GM04503 (cell line): ENCODE measurements at places on chromosomes 3 and 15.

DNA sequence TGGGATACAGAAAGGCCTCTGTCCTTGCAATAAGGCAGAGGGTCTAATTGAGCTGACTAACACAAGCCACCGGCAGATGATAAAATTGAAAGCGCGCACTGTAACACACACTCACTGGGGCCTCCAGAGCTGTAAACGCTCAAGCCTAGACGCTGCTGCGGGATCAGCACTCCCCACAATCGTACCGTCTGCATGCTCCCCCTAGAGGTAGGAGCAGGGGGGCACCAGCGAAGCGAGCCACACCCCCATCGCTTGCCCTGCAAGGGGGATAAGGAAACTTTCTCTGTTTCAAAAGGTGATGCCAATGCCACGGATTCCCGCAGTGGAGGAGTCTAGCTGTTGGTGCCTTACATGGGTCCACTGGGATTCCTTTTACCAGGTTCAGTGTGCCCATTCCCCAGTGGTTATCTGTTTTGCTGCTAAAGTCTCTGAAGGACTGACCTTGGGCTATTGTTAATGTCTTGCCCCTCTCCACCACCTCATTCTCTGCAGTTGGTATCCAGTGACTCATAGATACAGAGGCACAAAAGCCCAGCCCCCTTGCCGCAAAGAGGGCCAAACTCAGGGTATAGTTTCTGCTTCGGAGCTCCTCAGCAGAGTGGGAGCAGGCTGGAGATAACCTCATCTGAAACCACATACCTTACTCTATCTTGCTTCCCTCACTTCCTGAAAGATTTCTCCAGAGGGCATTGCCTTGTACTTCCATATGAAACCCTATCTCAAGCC lies 139.3 kb upstream of the KBTBD8 start:
- no peak for DNase-seq

GRCh38 chr15:55250941-55251340 lies 38.7 kb downstream of the RAB27A start:
- DNase-seq: no peak

GRCh38 chr3:127753898-127754410 lies 68.4 kb downstream of the MGLL start:
- no peak for DNase-seq

DNA sequence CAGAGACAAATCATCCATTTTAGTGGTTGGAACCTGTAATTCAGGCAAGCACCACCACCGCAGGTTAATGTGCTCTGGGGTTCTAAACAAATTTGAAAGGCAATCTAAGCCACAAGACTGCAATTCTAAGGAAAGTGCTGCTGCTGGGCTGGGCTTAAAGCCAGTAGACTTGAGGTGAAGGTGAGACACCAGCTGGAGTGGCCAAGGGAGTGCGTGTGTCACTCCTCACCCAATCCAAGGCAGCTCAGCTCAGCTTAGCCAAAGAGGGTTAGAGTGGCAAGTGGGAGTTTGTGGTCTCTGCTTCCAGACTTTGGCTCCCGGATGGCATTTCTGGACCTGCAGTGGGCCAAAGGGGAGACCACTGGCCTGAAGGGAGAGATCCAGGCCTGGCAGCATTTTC lies 1655.6 kb downstream of the SI start:
- no peak for DNase-seq

DNA sequence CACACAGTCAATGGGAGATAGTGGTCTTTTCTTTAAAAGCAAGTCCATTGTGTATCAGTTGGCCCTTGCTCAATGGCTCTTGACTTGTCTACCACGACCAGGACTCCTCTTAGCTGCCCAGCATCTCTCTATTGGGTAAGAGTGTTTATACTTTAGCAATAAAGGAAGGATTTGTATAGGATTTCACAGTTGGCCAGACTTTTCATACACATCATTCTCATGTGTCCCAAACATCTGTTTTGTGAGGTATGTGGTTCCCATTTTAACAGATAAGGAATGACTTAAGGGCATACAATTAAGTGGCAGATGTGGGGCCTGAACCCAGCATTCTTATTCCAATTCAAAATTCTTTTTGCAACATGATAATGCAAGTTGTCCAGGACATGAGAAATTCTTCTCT lies 191.5 kb downstream of the CHST2 start:
- DNase-seq: no peak

GRCh38 chr3:183260167-183260904 lies 7.3 kb downstream of the B3GNT5 start:
- no peak for DNase-seq

DNA sequence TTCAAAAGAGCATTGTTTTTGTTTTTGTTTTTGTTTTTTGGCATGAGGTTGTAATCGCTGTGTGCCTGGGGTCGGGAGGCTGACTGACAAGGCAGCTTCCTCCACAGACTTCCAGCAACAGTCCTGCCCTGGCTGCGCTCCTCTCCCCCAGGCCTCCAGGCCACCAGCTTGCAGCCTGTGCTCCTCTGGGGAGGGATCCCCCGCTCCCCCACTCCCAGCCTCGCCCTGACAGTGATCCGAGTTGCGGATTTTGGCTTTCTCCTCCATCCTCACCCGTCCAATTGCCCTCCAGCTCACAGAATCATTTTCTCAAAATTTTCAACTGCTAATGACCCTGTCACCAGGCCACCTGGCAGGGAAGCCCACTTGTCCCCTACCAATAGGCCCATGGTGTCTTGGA lies 36.5 kb upstream of the PCSK6 start:
- no peak for DNase-seq

- DNase-seq: no peak
Measured at GRCh38 chr15:54046093-54046492, 67.9 kb downstream of the UNC13C start.

- DNase-seq: no peak
Measured at GRCh38 chr3:72582211-72582878, 265.9 kb downstream of the SHQ1 start.

DNA sequence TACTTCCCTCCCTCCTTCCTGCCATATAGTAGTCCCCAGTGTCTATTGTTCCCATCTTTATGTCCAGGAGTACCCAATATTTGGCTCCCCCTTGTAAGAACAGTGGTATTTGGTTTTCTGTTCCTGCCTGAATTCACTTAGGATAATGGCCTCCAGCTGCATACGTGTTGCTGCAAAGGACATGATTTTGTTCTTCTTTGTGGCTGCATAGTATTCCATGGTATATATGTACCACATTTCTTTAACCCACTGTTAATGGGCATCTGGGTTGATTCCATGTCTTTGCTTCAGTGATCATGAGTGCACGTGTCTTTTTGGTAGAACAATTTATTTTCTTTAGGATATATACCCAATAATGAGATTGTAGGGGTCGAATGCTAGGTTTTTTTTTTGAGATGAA lies 19.3 kb downstream of the SPRED1 start:
- DNase-seq: no peak

- no peak for DNase-seq
Measured at GRCh38 chr3:140019946-140020345, 85.0 kb downstream of the CLSTN2 start.

- DNase-seq: no peak
Measured at GRCh38 chr3:127630811-127631714, 2.1 kb downstream of the PODXL2 start.

- DNase-seq: no peak
Measured at GRCh38 chr15:44482090-44482489, 54.7 kb downstream of the CTDSPL2 start.

DNA sequence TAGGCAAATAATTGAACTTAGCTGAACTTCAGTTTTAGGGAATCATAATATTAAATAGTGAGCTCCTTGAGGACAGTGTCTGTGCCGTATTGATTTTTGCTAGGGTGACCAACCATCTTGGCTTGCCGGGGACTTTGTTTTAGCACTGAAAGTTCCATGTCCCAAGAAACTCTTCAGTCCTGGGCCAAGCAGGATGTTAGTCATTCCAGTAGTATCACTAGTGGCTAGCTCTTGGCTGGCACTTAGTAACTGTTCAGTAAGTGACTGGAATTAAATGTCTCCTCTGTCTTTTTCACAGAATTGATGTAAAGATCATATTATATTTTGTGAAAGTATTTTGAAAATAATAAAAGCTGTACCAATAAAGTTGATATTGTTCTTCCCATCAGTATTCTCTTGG lies 42.3 kb downstream of the RSRC1 start:
- DNase-seq: peak; percentile 29

GRCh38 chr3:37768107-37768809 lies 93.4 kb upstream of the CTDSPL start:
- DNase-seq: no peak

GRCh38 chr3:195828762-195829161 lies 17.0 kb upstream of the MUC4 start:
- no peak for DNase-seq

DNA sequence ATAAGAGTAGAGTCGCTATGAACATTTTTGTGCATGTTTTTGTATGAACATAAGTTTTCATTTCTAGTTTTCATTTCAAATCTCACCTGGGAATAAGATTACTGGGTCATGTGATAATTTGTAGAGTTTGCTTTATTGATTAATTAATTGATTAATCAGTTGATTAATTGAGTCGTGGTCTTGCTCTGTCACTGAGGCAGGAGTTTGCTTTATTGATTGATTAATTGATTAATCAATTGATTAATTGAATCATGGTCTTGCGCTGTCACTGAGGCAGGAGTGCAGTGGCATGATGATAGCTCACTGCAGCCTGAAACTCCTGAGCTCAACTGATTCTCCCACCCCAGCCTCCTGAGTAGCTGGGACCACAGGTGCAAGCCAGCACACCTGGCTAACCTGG lies 111.6 kb downstream of the TCF12 start:
- DNase-seq: no peak

GRCh38 chr3:194187233-194187944 lies 51.4 kb downstream of the HES1 start:
- no peak for DNase-seq

DNA sequence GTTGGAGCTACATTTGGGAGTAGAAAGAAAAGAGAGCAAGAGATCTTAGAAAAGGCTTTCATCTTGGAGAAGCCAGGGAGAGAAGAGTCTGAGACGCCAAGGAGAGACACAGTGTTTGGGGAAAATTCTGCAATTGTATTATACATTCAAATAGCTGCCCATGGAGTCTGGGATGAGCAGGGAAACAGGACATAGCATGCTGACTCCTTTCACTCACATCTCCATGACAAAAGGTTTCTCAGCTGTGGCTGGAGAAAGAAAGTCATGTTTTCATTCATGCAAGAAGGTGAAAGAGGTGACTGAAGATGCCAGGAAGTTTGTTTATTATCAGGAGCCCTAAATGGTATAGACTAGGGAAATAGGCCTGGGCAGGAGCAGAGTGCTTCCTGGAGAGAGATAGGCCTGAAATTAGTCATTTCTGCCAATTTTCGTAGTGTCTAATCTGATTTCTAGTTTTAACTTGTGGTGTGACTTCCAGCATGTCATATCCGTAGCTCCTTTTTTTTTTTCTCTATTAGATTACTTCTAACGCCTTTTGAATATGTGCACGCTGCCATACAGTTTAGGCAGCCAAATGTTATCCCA lies 34.1 kb downstream of the ACP3 start:
- no peak for DNase-seq
